MV-4-11 (cell line): ENCODE measurements at places on chromosomes 6 and 20.
A peak's percentile ranks its signal among the peaks of the same experiment; 100 is the strongest.

- DNase-seq, result no peak
These were observed 27.4 kb upstream of the STXBP5 start for GRCh38 chr6:147176795-147177194.

DNA sequence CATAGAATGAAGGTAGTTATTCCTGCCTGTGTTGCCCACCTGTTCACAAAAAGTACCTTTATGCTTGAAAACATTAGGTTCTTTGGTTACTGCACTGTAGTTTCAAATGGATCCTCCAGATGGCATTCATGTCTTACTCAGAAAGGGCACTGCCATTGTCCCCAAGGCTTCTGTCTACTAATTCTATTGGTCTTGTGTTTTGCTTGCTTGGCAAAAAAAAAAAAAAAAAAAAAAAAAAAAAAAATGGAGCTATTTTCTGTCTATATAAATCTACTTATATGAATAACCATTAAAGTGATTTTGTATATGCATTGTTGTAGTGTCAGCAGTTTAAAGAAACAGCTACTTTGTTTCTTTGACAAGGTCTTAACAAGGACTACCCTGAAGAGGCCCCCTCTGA, 12.7 kb upstream of the EFHC1 start:
- peak; percentile 52 for DNase-seq

DNA sequence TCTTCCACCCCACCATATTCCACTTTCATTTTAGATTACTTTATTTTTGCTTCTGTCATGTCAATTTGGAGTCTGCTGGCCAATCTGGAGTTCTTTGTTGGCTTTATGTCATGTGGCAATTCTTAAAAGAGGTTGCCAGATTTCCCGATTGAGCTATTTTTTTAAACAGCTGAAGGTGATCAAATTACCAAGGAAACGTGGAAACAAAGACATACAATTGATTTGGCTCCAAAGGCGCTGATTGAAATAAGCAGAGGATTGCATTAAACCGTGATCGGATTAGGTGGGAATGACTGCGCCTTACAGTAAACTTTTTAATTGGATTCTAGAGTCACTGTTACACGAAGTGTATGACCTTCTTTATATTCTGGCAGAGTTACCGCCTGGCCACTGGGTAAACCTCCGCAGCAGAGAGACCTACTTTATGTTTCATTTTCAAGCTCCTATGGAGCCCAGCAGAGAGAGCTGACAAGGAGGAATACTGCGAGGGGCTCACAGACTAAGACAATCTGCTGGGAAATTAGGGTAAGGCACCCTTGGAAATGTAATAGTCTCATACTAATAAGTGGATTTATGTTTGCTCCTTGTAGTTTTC, 37.9 kb downstream of the SIM1 start:
- DNase-seq, result no peak

DNA sequence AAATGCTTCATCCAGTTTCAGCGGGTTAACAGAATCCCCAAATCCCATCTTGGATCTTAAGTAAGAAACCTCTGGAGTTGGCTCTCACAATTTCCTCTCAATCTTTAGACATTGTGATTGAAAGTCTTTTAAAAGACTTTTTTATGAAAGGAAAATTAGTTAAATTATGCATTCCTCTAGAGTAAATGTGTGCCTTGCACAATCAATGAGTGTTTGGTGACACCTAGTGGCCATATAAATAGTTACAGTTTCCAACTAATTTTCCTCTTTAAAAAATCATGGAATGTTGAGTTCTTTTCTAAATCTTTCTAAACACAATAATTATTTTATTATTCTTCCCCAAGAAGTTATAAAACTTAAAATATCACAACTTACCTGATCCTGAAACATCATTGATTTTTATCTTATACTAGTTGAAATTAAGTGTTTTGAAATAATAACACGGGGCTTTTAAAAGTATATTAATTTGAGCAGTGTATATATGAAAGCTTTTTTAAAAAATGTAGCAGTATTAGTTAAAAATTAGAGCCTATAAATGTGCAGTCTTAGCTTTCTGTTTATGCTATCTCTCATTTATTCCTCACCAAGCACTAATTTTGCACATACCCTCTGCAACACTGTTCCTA, 66.4 kb downstream of the PKHD1 start:
- no peak for DNase-seq

DNA sequence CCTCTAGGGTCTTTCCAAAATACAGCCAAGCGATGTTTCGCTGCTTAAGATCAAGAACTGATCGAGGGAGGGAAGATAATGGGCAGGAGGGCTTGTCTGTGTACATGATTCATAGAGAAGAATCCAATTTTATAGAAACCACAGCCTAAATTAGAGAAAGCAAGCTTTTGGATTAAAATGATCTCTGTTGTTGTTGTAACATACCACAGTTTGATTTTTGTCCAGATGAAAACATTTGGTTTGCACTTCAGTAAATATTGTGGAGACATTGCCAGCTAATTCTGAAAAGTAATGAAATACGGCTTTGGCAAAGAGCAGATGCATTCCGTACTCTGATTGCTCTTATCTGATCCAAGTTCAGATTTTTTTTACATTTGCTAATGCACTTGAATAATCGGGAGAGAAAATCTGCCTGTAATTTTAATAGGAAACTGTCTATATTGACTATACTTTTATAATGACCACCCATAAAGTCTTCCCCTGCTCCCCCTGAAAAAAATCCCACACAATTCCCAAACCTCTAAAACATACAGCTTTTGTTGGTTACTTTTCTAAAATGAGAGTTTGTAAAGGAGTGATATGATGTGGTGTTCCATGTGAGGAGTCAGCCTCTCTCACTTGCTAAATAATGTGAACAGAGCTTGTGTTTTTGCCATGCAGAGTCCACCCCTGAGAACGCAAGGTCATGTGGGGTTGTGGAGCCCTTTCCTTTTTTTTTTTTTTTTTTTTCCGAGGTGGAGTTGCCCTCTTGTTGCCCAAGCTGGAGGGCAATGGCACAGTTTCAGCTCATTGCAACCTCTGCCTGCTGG, 199.9 kb downstream of the DTNBP1 start:
- no peak for DNase-seq

GRCh38 chr6:39657355-39658135, 67.7 kb downstream of the KIF6 start:
- no peak for DNase-seq

GRCh38 chr6:158323561-158323958, 11.3 kb downstream of the TULP4 start:
- no peak for DNase-seq

GRCh38 chr20:63452341-63452740, 20.1 kb downstream of the KCNQ2 start:
- no peak for DNase-seq

GRCh38 chr20:44747166-44748004, 1.7 kb downstream of the KCNK15 start:
- DNase-seq, result peak; percentile 53

DNA sequence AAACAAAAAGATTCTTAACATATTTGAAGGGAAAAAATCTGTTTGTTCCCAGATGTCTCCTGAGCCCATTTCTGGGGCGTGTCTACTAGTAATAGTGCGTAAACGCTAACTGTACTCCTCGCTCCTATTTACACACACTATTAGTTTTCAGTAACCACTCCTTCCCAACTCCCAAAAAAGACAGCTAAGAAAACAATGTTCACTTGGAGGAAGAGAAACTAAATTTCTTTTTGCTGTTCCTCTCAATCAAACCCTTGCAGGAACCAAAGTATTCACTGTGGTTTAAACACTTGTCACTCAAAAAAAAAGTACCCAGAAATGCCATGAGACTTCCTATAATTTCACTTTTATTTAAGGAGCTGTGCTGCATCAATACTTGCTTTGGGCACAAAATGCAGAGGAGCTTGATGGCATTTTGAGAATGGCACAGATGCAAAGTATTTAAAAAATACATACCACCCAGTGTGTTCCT, 118.2 kb downstream of the BACH2 start:
- DNase-seq, result peak; percentile 82

- no peak for DNase-seq
These were observed 36.1 kb downstream of the NINL start for GRCh38 chr20:25549172-25549773.

- DNase-seq, result peak; percentile 54
These were observed 203.3 kb downstream of the BCAS1 start for GRCh38 chr20:53866794-53867740.

- peak; percentile 74 for DNase-seq
These were observed 216.9 kb downstream of the GMDS start for GRCh38 chr6:2028457-2029038.

DNA sequence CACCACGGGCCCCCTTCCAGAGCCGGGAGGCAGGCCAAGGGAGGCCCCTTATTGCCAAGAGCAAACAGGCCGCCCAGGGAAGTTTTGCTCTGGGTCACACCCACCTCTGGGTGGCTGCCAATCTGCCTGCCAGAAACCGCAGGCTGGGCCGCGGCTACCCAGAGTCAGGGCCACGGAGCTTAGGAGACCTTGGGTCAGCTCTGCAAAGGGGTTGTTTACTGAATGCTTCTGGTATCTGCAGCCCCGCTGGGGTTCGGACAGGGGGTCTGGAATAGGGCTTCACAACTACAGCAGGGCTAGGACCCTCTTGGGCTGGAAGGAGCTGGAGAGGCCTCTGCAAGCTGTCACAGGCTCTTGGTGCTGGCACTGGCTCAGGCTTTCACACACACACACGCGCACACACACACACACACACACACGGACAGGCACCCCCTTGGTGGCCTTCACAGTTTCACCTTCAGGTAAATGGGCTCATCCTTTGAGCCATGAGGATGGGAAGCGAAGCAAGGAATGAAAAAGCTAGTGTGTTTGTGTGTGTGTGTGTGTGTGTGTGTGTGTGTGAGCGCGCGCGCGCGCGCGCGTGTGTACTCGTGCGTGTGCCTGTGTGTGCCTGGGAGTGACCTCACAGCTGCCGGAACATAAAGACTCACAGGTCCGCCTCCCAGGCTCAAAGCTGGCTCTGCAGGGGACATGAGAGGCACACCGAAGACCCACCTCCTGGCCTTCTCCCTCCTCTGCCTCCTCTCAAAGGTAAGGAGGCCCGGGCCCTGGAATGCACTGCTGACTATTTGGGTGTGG, at the start of gene CCN5:
CCN5 (plus strand) TSS at position 669 of the 798 bp plus-strand sequence; CDS start at position 691, 22 bp downstream.
- peak; percentile 66 for DNase-seq

DNA sequence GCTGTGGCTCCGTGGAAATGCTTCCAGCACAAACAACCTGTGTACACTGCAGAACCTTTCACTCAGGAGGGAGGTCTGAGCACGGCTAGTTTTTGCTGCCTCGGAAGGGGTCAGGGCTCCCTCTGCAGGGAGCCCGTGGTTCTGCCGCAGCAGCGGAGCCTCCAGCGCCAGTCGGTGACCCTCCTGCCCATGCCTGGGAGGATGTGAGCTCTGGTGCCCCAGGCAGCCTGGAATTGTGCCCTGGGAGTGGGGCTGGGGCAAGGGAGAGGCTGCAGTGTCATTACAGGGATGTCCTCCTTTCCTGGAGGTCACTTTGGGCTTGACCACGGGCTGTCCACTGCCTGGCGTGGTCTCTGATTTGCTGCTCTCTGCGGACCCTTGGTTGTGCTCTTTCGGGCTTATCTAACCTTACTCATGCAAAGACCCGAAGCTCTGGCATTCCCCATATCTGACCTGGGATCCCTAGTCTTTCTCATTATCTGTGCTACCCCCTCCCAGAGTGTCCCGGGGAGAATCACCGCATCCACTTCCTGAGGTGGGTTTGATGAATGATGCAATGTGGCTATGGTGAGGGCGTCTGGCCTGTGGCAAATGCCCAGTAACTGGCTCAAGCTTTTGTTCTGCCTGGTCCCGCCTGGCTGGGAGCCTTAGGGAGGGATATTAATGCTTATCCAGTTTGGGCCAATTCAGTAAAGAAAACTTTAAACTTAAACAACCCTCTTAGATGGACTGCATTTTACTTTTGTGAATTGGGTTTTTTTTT, 59.6 kb upstream of the TAGAP start:
- DNase-seq, result peak; percentile 48

- no peak for DNase-seq
These were observed 218.9 kb downstream of the EYA2 start for GRCh38 chr20:47113362-47114109.

DNA sequence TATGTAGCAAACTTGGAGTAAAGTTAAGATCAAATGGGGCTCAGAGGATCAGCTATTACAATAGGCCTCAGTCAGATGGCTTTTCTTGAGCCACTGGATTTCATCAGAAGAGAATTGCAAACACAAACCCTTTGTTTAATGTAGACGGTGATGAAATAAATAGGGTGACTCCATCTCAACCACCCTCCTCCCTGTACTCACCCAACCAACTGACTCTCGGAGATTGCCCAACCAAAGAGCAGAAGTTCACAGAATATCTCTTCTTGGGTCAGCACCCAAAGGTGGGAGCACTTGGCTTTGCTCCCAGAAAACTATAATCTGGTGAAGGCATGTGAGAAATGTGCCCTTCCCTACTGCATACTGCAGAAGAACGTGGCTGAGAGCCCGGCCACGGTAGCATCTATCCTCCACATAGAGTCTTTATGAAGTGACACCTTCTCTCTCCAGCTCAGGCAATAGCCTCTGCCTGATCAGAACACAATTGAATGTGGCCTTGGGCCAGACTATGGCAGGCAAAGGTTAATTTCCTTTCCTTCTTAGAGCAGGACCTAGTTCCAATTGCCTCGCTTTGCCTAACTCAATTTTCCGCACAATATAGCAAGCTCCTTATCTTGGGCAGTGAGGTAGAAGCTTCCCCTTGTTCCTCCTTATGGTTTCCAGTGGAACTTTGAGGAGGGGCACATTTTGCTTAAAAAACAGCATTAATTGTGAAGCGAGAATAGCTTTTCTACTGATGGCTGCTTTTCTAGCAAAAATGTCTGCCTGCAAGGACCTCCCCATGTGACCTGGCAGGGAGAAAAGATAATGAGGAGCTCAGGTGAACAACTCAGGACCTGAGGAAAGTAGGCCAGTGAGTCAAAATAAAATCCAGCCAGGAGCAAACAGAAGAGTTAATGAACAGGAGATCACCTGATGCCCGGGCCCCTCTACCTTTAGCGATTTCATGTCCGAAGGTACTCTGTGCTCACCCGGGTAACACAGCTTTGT, 79.4 kb downstream of the GFOD1 start:
- DNase-seq, result peak; percentile 99

DNA sequence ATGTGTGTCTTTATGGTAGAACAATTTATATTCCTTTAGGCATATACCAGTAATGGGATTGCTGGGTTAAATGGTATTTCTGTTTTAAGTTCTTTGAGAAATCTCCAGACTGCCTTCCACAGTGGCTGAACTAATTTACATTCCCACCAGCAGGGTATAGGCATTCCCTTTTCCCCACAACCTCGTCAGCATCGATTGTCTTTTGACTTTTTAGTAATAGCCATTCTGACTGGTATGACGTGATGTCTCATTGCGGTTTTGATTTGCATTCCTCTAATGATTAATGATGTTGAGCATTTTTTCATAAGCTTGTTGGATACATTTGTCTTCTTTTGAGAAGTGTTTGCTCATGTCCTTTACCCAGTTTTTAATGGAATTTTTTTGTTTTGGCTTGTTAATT, 5.3 kb upstream of the TASP1 start:
- no peak for DNase-seq

DNA sequence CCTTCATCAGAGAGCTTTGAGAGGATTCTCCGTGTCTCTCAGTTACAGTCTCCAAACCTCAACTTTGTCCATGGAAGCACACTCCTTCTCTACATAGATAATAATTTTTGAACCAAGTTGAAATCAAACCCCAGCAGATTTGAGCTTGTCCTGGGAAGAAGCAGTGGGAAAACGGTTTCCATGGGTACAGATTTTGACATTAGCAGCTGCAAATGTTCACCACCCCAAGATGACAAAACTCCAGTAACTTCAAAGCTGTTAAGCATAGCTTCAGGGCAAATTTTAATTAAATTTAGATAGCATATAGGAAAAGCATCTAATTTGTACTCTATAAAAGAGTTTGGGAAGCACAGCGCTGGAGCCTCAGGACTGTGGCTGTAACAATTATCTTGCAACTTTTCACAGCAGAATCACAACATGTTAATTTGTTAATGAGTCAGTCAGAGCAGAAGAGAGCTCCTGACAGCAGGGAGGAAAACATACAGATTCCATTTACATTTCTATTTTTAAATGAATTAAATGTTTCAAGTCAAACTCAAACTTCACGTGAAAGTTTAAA, 240.7 kb downstream of the BMP7 start:
- DNase-seq, result no peak
